ENCODE measurements at places on chromosomes 4 and X.
A peak's percentile ranks its signal among the peaks of the same experiment; 100 is the strongest.

GRCh38 chr4:40723728-40724127 lies 26.0 kb upstream of the NSUN7 start:
- no peak for DNase-seq

GRCh38 chr4:6916587-6917460 lies 7.2 kb downstream of the TBC1D14 start:
- peak; percentile 56 for DNase-seq

DNA sequence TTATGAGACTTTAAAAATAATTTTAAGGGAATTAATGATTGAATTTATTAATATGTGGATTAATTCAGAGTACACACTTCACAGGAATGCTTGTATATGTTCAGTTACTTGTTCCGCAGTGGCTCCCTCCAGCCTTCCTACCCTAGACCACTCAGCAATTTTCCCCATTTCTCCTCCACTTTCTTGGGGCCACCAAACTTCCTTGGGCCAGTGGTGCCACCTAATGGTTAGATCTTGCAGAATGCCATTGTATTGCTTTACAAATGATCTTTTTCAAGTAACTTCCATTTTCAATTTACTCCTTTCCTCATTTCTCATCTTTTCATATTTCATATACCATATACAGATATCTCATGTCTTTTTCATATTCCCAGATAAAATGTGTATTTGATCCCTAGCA lies 3.6 kb upstream of the RNF175 start:
- DNase-seq = no peak

- DNase-seq = peak; percentile 56
These were observed 4.8 kb upstream of the IGFBP7 start for GRCh38 chr4:57114973-57115372.

DNA sequence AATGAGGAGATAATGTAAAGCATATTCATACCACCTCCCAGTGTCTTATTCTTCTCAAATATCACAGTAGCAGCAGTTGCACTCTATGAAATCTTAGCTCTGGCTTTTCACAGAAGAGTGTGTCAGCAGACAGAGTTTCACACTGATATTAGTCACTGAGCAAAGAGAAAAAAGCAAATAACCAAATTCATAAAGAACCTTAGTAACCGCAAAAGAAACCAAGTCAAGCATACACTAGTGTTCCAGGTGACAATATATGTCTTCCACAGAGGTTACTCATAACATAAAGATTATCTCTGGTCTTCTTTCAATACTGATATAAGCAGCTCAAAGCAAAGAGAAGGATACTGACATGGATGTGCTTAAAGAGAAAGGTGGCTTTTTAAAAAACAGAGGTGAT lies 181.7 kb upstream of the EDNRA start:
- no peak for DNase-seq

DNA sequence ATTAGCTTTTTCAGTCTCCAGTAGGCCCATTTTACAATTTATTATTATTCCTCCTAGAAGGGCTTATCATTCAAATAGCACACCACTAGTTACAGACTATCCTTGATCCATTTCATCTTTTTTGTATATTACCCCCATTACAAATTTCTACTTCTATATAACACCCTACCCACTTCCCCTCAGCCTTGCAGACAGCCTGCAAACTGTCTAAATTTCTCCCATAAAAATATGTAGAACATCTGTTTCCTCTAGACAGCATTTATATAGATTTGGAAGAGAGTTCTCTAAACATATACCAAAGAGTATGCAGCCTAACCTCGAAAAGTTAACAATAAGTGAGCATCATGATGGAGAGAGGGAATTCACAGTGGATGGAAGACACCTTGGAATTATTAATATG lies 30.8 kb downstream of the COMMD8 start:
- no peak for DNase-seq

DNA sequence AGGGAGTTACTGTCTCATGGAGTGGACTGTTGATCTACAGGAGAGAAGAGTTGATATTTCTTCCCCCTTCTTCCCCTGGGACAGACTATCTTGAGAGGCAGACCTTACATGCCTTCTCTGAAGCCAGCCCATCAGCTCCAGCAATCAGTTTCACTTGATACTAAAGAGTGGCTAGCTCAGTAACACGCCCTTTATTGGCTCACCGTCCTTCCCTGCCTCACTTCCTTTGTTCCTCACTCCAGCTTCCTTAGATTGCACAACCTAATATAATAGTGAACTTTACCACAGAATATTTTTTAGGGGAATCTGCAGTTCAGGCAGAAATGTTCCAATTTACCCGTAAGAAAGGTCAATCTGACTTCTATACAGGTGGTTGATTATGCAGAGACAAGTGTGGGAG lies 128.1 kb upstream of the NDP start:
- no peak for DNase-seq

GRCh38 chr4:119736559-119736958 lies 108.0 kb upstream of the PDE5A start:
- DNase-seq = no peak

GRCh38 chrX:149040873-149041535 lies 464.1 kb downstream of the IDS start:
- no peak for DNase-seq

GRCh38 chr4:140343303-140343702 lies 30.1 kb upstream of the SCOC start:
- DNase-seq = no peak

- DNase-seq = no peak
These were observed 19.7 kb upstream of the PPP2R2C start for GRCh38 chr4:6492027-6492590.

GRCh38 chr4:80017125-80017854 lies 55.7 kb downstream of the ANTXR2 start:
- DNase-seq = peak; percentile 92

GRCh38 chr4:55925241-55925640 lies 23.5 kb upstream of the CEP135 start:
- DNase-seq = peak; percentile 66

DNA sequence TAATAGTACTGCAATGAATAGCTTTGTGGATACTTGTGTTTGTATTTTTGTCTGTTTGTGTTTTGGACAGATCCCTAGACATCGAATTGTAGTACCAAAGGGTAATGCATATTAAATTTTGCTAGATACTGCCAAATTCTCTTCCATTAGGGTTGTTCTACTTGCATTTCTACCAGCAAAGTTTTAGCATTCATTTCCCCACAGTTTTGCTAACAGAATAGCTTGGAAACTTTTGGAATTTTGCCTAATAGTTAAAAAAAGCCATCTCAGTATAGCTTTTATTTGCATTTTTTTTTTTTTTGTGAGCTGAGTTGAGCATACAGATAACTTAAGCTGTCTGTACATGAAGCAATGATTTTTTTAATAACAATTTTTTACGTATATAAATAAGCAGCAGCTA lies 1084.9 kb downstream of the ADGRL3 start:
- no peak for DNase-seq

- DNase-seq = peak; percentile 42
These were observed 6.1 kb downstream of the ENOX2 start for GRCh38 chrX:130896802-130897501.

- DNase-seq = no peak
These were observed 8.1 kb downstream of the SEPTIN6 start for GRCh38 chrX:119684916-119685224.

DNA sequence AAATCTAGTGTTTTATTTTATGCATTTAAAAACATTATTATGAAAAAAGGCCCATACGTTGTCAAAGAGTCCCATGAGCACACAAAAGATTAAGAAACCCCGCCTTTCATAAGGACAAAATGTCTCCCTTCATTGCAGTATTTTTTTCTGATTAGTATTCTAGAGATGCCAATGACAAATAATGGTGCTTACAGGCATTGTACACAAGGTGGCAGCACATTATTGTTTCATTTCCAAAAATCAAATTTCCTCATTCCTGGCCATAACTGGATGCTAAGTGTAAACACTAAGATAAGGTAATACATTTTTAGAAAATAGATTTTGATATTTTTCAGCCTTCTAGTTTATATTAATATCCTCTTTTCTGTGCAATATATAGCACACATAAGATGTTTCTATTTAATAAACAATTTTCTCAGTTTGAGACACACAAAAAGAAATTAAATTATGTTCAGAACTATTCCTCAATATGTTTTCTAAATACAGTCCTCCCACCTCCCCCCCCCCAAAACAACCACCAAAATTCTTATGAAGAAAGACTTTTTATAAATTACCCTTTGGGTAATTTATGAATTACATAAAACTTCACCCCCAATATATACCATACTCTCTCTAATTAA lies 47.7 kb downstream of the TIGD2 start:
- DNase-seq = peak; percentile 54

DNA sequence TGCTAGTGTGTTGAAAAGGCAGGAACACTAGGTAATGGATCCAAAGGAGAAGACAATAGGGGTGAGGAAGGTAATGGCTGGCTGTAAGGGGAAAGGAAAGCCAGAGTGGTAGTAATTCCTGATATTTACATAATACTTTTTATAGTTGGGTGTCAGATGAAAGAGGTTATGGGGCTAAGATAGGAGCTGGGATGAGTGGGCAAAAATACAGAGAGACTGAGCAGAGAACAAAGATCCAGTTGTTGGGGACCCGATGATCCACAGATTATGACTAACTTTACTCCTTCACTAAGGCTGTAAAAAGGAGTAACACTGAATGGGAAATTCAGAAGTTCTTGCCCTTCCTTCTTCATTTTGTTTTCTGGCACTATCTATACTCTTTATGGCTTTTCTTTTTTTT lies 138.2 kb downstream of the KLHL13 start:
- DNase-seq = no peak

GRCh38 chrX:41384051-41384705 lies 50.2 kb downstream of the DDX3X start:
- DNase-seq = peak; percentile 82

- DNase-seq = no peak
These were observed 492.0 kb downstream of the PCDH11X start for GRCh38 chrX:92270936-92271855.

DNA sequence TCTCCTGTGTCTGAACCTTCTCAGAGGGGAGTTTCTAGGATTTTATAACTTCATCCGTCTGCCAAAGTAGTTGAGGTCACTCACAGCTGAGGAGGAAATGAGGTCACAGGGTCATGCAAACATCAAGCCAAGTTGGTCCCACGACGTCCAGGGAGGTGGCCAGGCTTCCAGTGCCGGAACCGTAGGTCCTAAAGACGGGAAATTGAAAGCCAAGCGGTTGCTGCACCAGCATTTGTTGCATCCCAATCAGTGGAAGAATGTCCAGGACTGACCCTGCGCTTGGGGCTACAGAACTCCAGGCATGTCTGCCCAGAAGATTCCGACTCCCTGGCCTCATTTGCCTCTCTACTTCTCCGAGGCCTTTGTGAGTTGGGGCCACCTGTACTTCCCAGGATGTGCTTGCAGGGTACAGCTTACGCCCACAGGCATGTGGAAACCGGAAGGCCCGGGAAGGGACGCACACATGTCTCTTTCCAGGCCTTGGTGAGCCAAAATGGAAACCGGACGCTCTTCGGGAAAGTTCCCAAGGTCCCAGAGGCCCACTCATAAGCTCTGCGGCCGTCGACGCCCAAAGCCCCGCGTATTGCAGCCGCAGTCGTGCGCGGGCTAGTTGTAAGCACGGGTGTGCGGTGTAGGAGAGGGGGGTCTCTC lies 9.3 kb downstream of the PRDM8 start:
- peak; percentile 29 for DNase-seq

DNA sequence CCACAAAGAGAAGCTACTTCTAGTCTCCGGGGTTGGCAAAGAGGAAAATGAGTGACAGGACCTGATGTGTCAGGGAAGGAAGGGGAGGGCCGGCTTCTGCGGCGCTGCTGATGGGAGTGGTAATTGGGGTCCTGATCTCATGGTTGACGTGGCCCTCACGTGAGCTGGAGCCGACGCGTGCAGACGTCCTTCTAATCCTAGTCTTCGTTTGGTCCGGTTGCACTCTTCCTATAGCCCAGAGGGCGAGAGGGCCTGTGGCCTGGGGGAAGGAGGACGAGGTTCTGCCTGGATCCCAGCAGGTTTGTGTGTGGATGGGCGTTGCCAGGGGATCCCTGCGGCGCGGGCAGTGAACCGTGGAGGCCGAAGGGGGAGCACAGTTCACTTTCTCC lies at the start of gene ARMCX1:
Gene ARMCX1, plus strand, starts transcription at position 186 of the 389 bp plus-strand sequence. CDS start 2,384 bp downstream, outside the sequence.
- DNase-seq = peak; percentile 86

- DNase-seq = no peak
These were observed 10.8 kb upstream of the HADH start for GRCh38 chr4:107978716-107979451.

- DNase-seq = peak; percentile 6
These were observed 65.1 kb upstream of the CCDC160 start for GRCh38 chrX:134171661-134172587.

GRCh38 chr4:45155081-45155777 lies 428.9 kb upstream of the GNPDA2 start:
- DNase-seq = peak; percentile 50

DNA sequence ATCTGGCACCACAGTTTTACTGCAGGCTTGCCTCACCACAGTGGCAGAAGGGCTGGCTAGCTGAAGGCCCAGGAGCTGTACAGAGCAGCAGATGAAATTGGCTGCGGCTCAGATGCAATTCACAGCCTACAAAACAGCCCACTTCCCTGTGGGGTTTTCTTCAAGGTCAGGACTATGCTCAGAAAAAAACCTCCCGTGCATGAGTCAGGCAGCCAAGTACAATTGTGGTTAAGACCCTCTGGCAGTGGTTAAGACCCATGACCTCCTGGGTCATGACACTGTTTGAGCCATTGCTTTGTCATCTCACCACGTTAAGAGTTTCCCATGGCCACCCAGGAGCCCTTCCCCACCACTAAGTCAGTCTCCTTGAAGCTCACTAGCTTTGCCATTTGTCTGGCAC lies 276.3 kb downstream of the HNRNPD start:
- no peak for DNase-seq

DNA sequence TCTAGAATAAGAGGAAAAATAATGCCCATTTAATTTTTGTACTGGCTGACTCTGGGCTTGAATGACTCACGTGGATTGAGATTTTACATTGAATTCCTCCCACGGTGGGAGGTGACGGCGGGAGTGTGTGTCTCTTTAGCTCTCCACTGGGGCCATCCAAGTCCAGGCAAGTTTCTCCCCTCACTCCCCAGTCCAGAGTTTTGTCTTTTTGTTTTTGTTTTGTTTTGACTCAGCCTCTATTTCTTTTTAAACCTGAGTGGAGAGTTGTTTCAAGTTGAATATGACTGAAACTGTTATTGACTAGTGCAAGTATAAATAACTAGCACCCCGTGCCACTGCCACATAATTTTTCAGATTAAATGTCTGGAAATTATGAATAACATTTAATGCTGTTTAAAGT lies 13.6 kb downstream of the CHST7 start:
- peak; percentile 42 for DNase-seq

GRCh38 chr4:152468408-152468807 lies 67.5 kb downstream of the FBXW7 start:
- DNase-seq = no peak

DNA sequence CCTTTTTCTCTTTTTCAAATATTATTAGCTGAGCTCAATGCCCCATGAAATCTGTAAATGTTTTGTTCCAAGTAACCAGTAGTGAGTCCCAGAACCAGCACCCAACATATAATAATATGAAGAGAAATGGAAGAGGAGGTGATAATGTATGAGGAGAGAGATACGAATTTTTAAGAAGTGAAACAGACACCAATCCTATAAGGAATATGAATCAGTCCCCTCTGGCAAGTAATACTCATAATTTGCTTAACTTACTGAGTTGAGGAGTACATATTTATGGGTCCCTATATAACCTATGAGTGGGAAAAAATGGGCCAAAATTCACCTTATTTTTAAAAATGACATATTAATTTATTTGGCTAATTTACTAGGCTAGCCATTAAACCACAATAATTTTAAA lies 8.4 kb upstream of the CBR4 start:
- no peak for DNase-seq

- no peak for DNase-seq
These were observed 11.8 kb downstream of the IQSEC2 start for GRCh38 chrX:53269536-53270107.

GRCh38 chrX:110755061-110755460 lies 40.6 kb downstream of the CHRDL1 start:
- no peak for DNase-seq

- peak; percentile 1 for DNase-seq
These were observed 1.6 kb upstream of the ZC4H2 start for GRCh38 chrX:64977830-64978229.
